ENCODE measurements at places on chromosomes 16 and 17. TPM values are rescaled to one million over a fixed set of nuclear protein-coding genes. Genes with fewer than 3 reads are reported as not detected.

DNA sequence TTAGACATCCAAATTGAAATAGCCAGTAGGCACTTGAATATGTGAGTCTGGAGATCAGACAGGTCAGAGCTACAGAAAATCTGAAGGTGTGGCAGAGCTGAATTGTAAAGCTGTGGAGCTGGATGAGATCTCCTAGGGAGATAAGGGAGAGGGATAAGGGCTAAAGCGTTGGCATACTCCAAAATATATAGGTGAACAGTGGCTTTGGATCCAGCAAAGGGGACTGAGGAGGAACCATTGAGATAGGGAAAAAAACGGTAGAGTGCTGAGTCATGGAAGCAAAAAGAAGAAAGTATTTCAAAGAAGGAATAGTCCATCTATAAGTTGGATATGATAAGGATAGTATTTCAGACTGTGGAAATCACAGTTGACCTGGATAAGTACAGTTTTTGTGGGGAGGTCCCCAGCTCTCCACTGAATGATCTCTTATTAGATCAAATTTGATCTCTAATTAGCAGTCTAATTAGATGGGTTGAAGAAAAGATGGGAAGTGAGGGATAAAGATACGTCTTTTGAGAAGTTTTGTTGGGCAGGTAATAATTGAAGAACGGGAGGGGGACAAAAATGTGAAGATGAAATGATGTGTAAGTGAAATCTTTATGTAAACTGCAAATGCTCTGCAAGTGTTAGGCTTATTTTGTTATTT, 587 bp upstream of the DBF4B start:
- DNase-seq, result no peak
- H3K27me3 ChIP-seq, result peaks cover 8% of the 10 kb centered on the region
- H3K27ac ChIP-seq, result no peak overlapping the region
- peak overlapping the region; percentile 100 for H3K4me3 ChIP-seq
- H3K36me3 ChIP-seq, result peaks cover 5% of the 10 kb centered on the region
- no peaks in the 10 kb centered on the region for H3K4me1 ChIP-seq

- H3K4me1 ChIP-seq, result no peaks in the 10 kb centered on the region
- H3K36me3 ChIP-seq, result no peaks in the 10 kb centered on the region
- no peak for DNase-seq
- H3K27ac ChIP-seq, result no peak overlapping the region
- H3K4me3 ChIP-seq, result no peak overlapping the region
- H3K27me3 ChIP-seq, result no peaks in the 10 kb centered on the region
Measured at GRCh38 chr17:57035971-57036481, 49.0 kb upstream of the AKAP1 start.

GRCh38 chr17:21066394-21066793, 23.6 kb upstream of the USP22 start:
- DNase-seq, result no peak
- H3K36me3 ChIP-seq, result no peaks in the 10 kb centered on the region
- no peaks in the 10 kb centered on the region for H3K27me3 ChIP-seq
- H3K4me3 ChIP-seq, result no peak overlapping the region

GRCh38 chr17:81608082-81608481, 28.8 kb downstream of the NPLOC4 start:
- H3K27ac ChIP-seq, result no peak overlapping the region
- H3K36me3 ChIP-seq, result peaks cover 88% of the 10 kb centered on the region
- no peaks in the 10 kb centered on the region for H3K27me3 ChIP-seq
- no peaks in the 10 kb centered on the region for H3K4me1 ChIP-seq
- no peak for DNase-seq
- no peak overlapping the region for H3K4me3 ChIP-seq

- no peak for DNase-seq
- no peak overlapping the region for H3K27ac ChIP-seq
- H3K36me3 ChIP-seq, result peaks cover 8% of the 10 kb centered on the region
- H3K27me3 ChIP-seq, result no peaks in the 10 kb centered on the region
- H3K4me3 ChIP-seq, result no peak overlapping the region
- no peaks in the 10 kb centered on the region for H3K4me1 ChIP-seq
Measured at GRCh38 chr16:22417019-22417418, 42.6 kb upstream of the CDR2 start.

GRCh38 chr16:28592511-28592910, 4.3 kb downstream of the SULT1A2 start:
- no peak overlapping the region for H3K27ac ChIP-seq
- peaks cover 7% of the 10 kb centered on the region for H3K36me3 ChIP-seq
- H3K4me1 ChIP-seq, result peaks cover under 1% of the 10 kb centered on the region
- no peaks in the 10 kb centered on the region for H3K27me3 ChIP-seq
- no peak for DNase-seq

- H3K27ac ChIP-seq, result no peak overlapping the region
- peaks cover 51% of the 10 kb centered on the region for H3K36me3 ChIP-seq
- H3K4me3 ChIP-seq, result no peak overlapping the region
- no peaks in the 10 kb centered on the region for H3K27me3 ChIP-seq
- no peaks in the 10 kb centered on the region for H3K4me1 ChIP-seq
Measured at GRCh38 chr16:85679870-85680269, 8.9 kb downstream of the GINS2 start.

GRCh38 chr17:44119062-44119461, 4.4 kb downstream of the HDAC5 start:
- H3K4me3 ChIP-seq, result no peak overlapping the region
- H3K36me3 ChIP-seq, result peaks cover 21% of the 10 kb centered on the region
- H3K27ac ChIP-seq, result no peak overlapping the region
- no peaks in the 10 kb centered on the region for H3K27me3 ChIP-seq

- H3K4me3 ChIP-seq, result no peak overlapping the region
- H3K4me1 ChIP-seq, result no peaks in the 10 kb centered on the region
- no peaks in the 10 kb centered on the region for H3K27me3 ChIP-seq
- no peak overlapping the region for H3K27ac ChIP-seq
- no peaks in the 10 kb centered on the region for H3K36me3 ChIP-seq
- DNase-seq, result no peak
Measured at GRCh38 chr16:85072947-85073346, 39.3 kb downstream of the CIBAR2 start.

- H3K27ac ChIP-seq, result no peak overlapping the region
- no peak overlapping the region for H3K4me3 ChIP-seq
- H3K36me3 ChIP-seq, result no peaks in the 10 kb centered on the region
- peaks cover 13% of the 10 kb centered on the region for H3K4me1 ChIP-seq
Measured at GRCh38 chr16:17397499-17397891, 73.3 kb downstream of the XYLT1 start.

DNA sequence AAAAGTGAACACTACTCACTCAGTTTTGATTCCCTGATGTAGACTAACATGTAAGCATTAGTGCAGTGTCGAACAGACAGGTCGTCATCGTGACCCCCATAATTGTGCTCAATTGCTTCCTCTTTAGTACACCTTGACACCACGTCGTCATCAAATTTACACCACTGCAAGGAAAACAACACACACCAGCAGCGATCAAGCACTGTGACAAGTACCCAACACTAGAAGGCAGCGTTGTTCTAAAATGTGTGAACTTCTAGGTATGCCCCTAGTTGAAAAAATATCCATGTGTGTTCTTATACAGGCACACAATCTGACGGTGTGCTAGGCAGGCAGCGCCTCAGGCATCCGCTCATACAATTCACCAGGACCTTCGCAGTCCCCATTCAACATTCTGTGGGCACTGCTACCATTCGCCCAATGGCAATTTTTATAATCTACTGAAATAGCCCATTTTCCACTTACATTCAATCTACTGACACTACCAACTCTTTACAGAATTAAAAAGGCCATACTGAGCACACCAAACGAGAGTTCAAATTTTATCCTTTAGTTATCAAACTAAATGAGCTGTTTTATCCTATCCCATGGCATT, 23.1 kb downstream of the LITAFD start:
- peaks cover 10% of the 10 kb centered on the region for H3K4me1 ChIP-seq
- no peak overlapping the region for H3K27ac ChIP-seq
- peaks cover 95% of the 10 kb centered on the region for H3K36me3 ChIP-seq
- DNase-seq, result no peak

DNA sequence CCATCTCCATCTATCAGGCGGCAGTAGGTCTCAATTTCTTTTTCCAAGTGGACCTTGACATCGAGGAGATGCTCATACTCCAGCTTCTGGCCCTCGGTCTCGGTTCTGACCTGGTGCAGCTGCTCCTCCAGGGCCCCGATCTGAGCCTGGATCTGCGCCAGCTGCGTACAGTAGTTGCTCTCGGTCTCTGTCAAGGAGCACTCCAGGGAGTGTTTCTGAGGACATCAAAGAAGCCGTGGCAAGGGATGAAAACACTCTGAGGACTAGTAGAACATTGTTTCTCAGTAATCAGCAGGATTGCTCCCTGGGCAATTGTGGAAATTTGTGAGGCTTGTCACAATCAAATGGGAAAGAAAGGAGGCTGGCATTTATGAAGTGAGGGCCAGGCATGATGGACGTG, 5.9 kb downstream of the KRT28 start:
- DNase-seq, result no peak
- H3K36me3 ChIP-seq, result no peaks in the 10 kb centered on the region
- H3K4me1 ChIP-seq, result no peaks in the 10 kb centered on the region

DNA sequence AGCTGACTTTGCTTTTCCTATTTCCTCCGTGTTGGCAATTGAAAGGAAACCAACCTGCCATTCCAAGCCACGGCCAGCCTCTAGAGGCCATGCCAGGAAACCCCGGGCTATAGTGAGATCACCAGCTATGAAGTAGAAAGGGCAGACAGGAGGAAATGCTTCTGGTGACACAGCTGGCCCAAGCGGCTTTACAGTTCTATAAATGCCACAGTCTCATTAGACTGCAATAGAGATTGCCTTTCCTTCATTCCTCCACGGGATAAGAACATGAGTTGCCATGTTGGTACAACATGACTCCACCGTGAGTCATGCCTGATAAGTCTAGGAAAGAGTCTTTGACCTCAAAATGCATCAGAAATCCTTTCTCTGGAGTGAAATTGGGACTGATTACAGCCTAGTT, 384.9 kb downstream of the GRIN2A start:
- no peak for DNase-seq
- H3K36me3 ChIP-seq, result no peaks in the 10 kb centered on the region
- no peak overlapping the region for H3K4me3 ChIP-seq
- H3K27me3 ChIP-seq, result no peaks in the 10 kb centered on the region

DNA sequence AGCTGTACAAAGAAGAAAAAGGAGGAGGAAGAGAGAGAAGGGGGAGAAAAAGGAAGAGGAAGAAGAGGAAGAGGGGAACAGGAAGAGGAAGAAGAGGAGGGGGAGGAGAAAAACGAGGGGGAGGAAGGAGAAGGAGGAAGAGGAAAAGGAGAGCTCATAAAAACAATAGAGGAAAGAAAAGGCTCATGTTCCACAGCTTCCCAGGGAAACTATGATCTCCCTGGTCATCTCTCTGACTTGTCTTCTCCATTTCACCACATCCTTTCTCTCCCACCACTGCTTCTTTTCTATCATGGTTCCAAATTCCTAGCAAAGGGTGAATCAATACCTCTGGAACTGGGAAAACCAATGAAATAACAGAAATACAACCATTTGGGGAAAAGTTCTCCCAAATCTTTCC, 254.1 kb upstream of the ERCC4 start:
- no peak for DNase-seq
- H3K4me1 ChIP-seq, result no peaks in the 10 kb centered on the region
- H3K27ac ChIP-seq, result no peak overlapping the region
- H3K36me3 ChIP-seq, result no peaks in the 10 kb centered on the region
- no peak overlapping the region for H3K4me3 ChIP-seq

DNA sequence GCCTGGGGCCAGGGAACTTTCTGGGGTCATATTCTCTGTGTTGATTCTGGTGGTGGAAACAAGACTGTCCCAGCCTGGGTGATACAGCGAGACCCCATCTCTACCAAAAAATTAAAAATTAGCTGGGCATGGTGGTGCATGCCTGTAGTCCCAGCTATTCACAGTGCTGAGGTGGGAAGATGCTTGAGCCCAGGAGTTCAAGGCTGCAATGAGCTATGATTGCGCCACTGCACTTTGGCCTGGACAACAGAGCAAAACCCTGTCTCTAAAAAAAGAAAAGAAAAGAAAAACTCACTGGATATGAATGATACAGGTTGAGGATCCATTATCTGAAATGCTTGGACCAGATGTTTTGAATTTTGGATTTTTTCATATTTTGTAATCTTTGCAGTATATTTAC, 13.6 kb downstream of the SCGB1C2 start:
- no peaks in the 10 kb centered on the region for H3K27me3 ChIP-seq
- no peak overlapping the region for H3K4me3 ChIP-seq
- DNase-seq, result no peak

DNA sequence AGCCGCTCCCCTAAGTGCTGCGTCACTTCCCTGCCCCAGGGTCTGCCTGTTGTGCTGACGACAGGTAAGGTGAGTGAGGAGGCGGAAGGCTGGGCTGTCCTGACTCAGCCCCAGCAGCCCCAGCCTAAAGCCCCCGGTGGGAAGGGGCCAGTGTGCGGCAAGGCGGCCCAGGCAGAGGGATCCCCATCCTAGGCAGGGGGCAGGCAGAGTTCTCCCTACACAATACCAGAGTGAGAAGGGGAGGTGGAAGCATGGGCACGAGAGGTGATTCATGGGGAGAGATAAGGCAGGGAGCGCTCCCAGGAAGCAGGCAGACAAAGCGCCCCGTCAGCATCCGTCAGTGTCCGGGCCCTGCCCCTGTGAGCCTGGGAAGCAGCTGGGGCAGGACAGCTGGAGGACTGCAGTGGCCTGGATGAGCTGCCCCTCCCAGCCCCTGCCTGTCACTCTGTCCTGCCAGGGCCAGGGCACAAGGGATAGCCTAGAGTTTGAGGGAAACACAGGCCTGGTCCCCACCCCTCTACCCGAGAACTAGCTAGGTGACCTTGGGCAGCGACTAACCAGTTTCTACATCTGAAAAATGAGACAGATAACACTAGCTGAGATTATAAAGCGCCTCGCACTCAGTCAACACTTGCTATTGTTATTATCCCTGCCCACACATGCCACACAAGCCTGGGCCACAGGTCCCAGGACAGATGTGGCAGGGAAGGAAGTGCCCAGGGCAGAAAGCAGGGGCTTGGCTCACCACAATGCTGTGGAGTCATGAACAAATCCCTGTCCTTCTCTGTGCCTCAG, 3.8 kb downstream of the FAM83G start:
- peaks cover 43% of the 10 kb centered on the region for H3K36me3 ChIP-seq
- H3K4me3 ChIP-seq, result no peak overlapping the region
- H3K4me1 ChIP-seq, result peaks cover 5% of the 10 kb centered on the region
- DNase-seq, result no peak
- H3K27ac ChIP-seq, result peak overlapping the region; percentile 17
- no peaks in the 10 kb centered on the region for H3K27me3 ChIP-seq

HIC1 gene
- total RNA-seq, result 0.07 TPM

ATXN7L3 gene
- total RNA-seq, result 144 TPM

OR1A1 gene
- total RNA-seq, result not detected

CSH2 gene
- 0.57 TPM for total RNA-seq

SLC9A5 gene
- 9.0 TPM for total RNA-seq

STH gene
- total RNA-seq, result not detected

ATP1B2 gene
- total RNA-seq, result 6.4 TPM

MYBBP1A gene
- 23.2 TPM for total RNA-seq

FBXL16 gene
- total RNA-seq, result 2.2 TPM

ARMC5 gene
- 10.1 TPM for total RNA-seq

USP43 gene
- 11.2 TPM for total RNA-seq

GSG1L gene
- 0.24 TPM for total RNA-seq

Data from endodermal cell (in vitro differentiated cells).